ENCODE measurements at places on chromosomes 5 and 9.

DNA sequence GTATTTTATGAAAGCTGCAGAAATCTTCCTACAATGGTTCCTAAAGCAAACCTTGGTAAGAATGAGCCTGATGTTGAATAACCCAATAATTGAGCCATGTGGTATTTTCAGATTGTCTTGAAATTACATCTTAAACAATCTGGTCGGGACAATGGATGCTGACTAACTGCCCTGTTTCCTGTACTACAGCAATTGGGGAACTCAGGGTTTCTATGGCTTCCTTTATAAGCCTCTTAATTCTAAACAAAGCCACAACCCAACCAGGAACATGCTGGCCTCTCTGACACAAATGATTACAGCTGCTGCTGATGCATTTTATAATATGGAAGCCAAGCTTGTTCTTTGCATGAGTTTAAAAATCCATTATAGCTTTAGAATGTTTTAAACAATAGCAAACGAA, 30.2 kb downstream of the PTPN3 start:
- no peak for DNase-seq

DNA sequence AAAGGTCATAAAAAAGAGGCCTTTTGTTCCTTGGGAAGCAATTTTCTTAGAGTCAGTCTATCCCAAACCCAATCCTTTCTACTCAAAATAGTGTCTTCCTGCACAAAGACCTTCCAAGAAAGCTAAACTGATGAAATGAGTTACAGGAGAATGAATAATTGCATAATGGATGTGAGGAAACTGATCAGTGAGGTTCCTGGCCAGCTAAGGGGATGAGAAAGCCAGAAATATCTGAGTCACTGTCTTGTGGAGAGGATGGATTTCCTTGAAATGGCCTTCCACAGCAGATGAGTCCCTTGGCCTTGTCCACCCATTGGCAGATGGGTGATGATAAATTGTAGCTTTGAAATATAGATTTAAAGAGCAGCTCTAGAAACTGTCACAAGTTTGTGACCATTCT, 756.1 kb downstream of the DNAH5 start:
- no peak for DNase-seq

GRCh38 chr9:3277200-3277599, 248.6 kb downstream of the RFX3 start:
- DNase-seq = no peak

GRCh38 chr5:179880848-179881590, 22.4 kb upstream of the MRNIP start:
- DNase-seq = no peak

GRCh38 chr9:69299315-69299714, 25.7 kb upstream of the ENTREP1 start:
- DNase-seq = no peak

GRCh38 chr5:123092696-123093095, 3.7 kb downstream of the PRDM6 start:
- peak; percentile 42 for DNase-seq
